ENCODE measurements at places on chromosomes 3 and 15.

DNA sequence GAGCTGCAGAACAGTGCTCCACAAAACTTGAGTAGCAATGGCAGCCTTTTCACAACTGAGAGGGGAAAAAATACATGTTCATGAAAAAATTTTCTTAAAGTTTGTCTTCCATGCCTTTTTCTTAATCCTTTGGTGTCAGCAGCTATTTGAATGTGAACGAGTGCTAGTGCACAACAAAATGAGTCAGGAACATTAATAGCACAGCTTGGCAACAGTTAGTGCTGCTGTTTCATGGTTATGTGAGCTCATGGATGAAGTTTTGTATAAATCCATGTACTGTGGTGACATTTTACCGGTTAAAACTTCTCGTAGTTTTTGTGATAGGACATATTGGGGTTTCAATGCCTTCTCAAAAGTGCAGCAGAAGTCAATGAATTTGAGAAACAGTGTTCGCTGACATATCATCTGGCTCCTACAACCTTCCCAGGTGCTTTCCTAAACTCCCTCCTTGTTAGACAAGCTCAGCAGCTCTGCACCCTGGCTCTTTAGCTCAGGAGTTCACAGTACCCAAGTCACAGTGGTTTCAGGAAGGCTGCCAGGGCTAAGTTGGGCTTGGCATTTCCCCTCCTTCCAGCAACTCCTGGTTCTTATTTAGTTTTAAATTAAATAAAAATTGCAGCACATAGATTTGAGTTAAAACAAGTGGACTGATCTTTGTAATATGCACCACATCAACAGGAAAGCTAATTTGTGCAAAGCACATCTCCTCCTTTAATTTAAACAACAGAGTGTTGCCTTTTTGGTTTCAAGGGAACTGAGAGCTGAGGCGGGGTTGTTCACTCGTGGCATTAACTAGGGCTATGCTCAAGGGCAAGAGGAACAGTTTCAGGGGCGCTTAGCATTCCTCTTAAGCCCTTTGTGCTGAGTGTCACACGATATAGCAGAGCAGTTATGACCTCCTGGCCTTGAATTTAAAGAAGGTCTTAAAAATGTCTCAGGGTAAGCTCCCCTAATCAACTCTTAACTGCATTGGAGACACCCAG is 362.8 kb downstream of the CHST2 start:
- no peak for DNase-seq

GRCh38 chr3:27533718-27534573 is 49.8 kb upstream of the SLC4A7 start:
- peak; percentile 14 for DNase-seq

- DNase-seq = no peak
Measured at GRCh38 chr3:18988614-18989229, 159.6 kb upstream of the KCNH8 start.

- DNase-seq = no peak
Measured at GRCh38 chr15:29312387-29312786, 42.8 kb upstream of the NSMCE3 start.

- DNase-seq = no peak
Measured at GRCh38 chr15:85865070-85865684, 70.5 kb upstream of the KLHL25 start.

DNA sequence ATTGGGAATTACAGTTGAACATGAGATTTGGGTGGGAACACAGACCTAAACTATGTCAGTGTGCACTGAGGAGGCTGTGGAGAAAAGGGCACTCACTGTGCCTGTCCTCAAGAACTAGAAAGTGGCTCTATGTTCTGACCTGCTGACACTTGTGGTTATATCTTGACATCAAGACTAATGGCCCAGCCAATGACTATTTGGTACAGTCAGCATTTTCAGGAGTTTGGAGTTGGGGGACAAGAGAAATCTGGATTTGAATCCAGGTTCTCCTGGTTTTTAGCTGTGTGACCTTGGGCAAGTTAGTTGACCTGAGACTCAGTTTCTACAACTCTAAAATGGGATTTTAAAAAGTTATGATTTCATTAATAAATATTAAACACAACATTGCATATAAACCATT is 647.0 kb upstream of the CFAP20DC start:
- no peak for DNase-seq

- DNase-seq = no peak
Measured at GRCh38 chr3:73547427-73548248, 77.1 kb downstream of the PDZRN3 start.

DNA sequence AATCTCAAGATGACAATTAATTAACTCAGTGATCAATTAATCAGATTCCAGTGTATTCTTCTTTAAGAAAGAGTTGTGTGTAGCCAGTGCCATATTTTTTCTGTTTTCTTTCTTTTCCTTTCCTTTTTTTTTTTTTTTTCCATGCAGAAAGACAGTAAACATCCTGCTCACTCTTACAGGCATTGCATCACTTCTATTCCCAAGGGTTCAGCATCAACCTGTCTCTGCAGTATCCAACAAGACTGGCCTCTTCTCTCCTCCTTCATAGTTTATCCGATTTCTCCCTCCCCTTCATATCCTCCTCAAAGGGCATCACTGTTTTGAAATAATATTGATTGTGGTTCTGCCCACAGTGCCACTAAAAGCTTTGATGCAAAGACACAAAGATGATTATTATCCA is 17.0 kb upstream of the SLC9A9 start:
- DNase-seq = no peak

- no peak for DNase-seq
Measured at GRCh38 chr3:54173371-54173770, 51.0 kb downstream of the CACNA2D3 start.

GRCh38 chr3:176426371-176426770 is 770.9 kb downstream of the TBL1XR1 start:
- DNase-seq = no peak

GRCh38 chr3:31695280-31696008 is 162.7 kb downstream of the STT3B start:
- DNase-seq = no peak

DNA sequence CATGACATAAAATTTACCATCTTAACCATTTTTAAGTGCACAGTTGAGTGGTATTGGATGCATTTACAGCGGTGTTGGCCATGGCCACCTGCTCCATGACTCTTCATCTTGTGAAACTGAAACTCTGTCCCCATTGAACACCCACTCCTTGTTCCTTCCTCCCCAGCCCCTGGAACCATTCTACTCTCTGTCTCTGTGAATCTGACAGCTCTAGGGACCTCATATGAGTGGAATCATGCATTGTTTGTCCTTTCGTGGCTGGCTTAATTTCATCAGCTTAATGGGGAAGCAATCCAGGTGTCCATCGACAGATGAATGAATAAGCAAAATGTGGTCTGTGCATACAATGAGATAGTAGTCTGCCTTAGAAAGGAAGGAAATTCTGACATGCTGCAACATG is 42.5 kb downstream of the PLXNA1 start:
- no peak for DNase-seq

GRCh38 chr3:57784089-57784735 is 28.1 kb downstream of the SLMAP start:
- no peak for DNase-seq

GRCh38 chr3:117630885-117631284 is 921.3 kb downstream of the TUSC7 start:
- no peak for DNase-seq

DNA sequence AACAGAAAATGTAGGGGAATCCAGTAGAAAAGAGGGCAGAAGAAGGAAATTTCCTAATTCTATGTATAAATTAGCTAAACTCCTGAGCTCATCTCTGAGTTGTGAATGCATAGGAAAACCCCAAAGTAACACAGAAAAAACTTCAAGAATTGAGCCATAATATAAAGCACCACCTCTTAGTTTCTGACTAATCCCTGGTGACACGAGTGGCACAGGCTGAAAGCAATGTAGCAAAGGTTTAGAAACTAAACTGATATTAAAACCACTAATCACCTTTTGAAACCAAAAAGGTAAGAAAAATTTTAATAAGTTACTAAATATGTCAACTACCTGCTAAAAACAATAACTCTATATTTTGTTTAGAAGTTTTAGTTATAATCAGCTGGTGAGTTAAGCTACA is 255.6 kb upstream of the NECTIN3 start:
- no peak for DNase-seq

DNA sequence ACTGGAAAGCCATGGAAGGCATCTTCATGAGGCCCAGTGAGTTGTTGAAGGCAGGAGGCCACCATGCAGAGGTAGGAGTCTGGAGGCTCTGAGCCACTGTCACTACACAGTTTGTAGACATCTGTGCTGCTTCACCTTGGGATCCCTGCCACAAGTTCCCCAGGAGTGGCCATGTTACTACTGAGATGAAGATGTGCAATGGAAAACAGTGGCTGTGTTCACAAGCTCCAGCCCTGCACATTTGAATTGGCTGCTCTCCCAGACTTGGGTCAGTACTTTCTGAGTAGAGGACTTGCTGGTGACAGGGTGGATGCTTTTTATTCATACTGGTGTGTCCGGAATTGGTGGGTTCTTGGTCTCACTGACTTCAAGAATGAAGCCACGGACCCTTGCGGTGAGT is 86.9 kb upstream of the C15orf39 start:
- no peak for DNase-seq

GRCh38 chr3:59300733-59301132 is 250.9 kb upstream of the CFAP20DC start:
- DNase-seq = no peak

DNA sequence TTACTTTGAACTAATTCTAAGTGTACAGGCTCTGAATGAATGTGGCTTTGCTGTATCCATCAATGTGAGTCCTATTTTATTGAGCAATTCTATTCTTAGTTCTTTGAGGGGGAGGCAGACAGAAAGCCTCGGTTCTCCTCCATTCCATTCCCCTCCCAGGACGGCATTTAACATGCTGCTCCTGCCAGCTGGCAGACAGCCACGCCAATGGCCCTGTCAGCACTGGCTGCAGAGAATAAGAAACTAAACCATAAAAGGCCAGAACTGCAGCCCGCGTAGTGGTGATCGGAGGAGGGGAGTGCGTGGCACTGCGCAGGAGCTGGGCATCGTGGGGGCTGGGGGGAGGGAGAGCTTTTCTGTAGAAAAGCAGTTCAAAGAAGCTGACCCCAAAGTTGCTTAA is 76.0 kb upstream of the HACD2 start:
- peak; percentile 91 for DNase-seq

DNA sequence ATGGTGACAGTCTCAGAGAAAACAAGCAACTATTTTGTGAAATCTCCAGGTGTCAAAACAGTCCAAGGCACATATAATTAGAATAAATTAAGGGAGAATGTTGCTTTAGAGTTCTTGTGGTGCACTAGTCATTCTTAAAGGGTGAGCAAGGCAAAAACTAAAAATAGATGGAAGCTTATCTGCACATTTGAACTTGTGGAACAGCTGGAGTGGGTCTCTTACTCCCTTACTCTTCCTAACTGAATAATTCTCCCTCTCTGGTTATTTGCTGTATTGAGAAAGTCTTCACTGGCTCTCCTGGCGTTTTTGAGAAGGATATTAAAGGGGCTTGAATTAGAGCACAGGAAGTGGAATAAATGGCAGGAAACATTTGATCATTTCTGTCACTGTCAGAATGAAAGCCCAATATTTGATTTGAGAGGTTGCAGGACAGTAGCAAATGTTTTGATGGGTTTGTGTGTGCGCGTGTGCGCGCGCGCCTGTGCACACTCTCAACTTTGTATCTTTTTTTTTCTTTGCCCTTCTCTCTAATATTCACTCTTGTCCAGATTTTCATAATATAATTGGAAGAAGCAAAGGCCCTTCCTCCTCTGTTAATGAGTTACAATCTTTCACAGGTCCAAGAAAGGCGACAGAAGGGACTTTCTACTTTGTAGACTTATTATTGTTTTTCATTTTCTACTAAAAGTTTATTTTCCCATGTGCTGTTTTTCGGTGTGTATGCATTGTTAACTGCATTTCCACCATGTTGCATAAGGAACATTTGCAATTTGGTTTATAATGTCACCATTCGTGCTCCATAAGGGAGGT is 40.9 kb downstream of the AKAP13 start:
- DNase-seq = no peak

GRCh38 chr3:11739706-11740105 is 96.0 kb upstream of the VGLL4 start:
- no peak for DNase-seq
